ENCODE measurements at places on chromosomes 11 and 22.

DNA sequence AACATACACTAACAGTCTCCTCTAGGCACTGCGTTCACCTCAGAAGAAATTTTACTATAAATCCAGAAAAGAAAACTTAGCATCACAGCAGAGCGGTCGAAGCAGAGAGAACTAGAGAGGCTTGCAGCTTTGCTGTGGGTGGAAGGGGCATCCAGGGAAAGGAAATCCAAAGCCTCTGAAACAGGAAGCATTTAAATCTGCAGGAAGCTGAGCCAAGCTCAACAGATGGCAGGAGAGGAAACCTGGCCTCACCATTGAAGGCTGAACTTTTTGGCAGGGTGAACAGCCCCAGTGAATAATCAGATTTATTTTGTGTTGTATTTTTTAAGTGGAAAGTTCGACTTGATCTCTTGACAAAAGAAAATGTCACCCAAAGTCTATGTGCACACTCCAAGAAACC, 858.1 kb downstream of the OPCML start:
- no peak overlapping the region for H3K4me3 ChIP-seq
- H3K27ac ChIP-seq, result no peak overlapping the region
- H3K36me3 ChIP-seq, result no peaks in the 10 kb centered on the region
- no peaks in the 10 kb centered on the region for H3K27me3 ChIP-seq
- H3K4me1 ChIP-seq, result no peaks in the 10 kb centered on the region

- H3K27ac ChIP-seq, result no peak overlapping the region
- DNase-seq, result no peak
- H3K4me3 ChIP-seq, result no peak overlapping the region
- no peaks in the 10 kb centered on the region for H3K27me3 ChIP-seq
- no peaks in the 10 kb centered on the region for H3K4me1 ChIP-seq
Measured at GRCh38 chr11:107232451-107232850, 214.2 kb upstream of the GUCY1A2 start.

- H3K27ac ChIP-seq, result no peak overlapping the region
- peaks cover 12% of the 10 kb centered on the region for H3K4me1 ChIP-seq
- DNase-seq, result no peak
- H3K36me3 ChIP-seq, result peaks cover 1% of the 10 kb centered on the region
Measured at GRCh38 chr22:28711820-28712777, 29.5 kb downstream of the CHEK2 start.

DNA sequence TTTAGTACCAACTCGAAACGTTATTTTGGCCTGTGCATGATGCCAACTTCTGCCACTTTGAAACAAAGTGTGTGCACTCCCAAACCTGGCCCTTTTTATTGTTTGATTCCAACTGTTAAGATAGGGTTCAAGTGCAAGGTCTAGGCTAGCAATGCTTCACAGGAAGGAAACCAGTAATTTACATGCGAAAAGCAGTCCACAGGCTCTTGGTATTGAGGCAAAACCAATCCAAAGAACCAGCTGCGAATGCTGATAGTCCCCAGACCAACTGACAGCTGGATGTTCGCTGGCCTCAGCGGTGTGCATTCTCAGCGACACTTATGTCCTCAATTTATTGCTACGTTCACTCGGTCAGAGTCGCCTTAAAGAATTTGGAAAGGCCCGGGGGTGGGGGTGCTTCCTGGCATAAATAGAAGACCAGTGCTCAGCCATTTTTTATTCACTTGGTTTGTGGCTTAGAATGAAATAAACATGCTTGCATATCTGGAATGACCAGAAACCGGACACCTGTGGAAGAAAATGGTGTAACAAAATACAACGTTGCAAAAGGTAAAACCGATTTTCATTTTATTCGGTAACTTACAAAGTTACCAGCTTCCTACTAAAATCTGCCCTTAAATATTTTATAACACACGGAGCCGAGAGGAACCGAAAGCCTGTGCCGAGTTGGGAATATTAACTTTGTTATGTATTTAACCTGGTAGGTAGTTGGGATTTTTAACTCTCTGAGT, 1.6 kb downstream of the CPT1A start:
- H3K36me3 ChIP-seq, result peaks cover 17% of the 10 kb centered on the region
- no peaks in the 10 kb centered on the region for H3K27me3 ChIP-seq
- no peak for DNase-seq
- peaks cover 61% of the 10 kb centered on the region for H3K4me1 ChIP-seq
- peak overlapping the region; percentile 87 for H3K27ac ChIP-seq

- H3K27ac ChIP-seq, result no peak overlapping the region
- H3K4me3 ChIP-seq, result no peak overlapping the region
- no peaks in the 10 kb centered on the region for H3K27me3 ChIP-seq
- no peaks in the 10 kb centered on the region for H3K4me1 ChIP-seq
Measured at GRCh38 chr11:61307354-61307753, 12.2 kb upstream of the VWCE start.

DNA sequence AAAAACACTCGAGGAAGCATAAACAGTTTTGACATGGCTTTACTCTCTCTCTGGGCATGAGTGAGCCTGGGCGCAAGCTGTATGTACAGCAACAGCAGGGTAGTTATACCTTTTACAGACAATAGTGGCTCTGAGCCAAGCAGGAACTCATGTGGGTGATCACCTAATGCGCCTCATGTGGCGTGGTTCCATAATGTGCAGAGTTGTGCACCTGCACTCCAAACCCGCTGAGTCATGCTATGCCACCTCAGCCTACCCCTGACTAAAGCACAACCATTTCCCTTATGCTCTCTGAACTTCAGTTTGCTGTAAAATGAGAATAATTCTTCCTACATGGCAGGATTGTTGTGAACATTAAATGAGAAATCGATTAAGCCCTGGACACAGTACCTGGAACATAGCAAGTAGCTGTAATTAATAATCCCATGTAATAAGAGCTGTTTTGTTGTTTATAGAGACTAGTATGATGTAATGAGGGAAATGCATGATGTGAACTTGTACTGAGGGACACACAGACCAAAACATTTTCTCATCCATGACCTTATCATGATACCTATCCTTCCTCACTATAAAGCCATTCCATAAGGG, 71.6 kb downstream of the CCDC34 start:
- H3K36me3 ChIP-seq, result no peaks in the 10 kb centered on the region
- peaks cover 26% of the 10 kb centered on the region for H3K27me3 ChIP-seq
- H3K4me1 ChIP-seq, result no peaks in the 10 kb centered on the region
- H3K4me3 ChIP-seq, result no peak overlapping the region
- no peak for DNase-seq
- H3K27ac ChIP-seq, result no peak overlapping the region

DNA sequence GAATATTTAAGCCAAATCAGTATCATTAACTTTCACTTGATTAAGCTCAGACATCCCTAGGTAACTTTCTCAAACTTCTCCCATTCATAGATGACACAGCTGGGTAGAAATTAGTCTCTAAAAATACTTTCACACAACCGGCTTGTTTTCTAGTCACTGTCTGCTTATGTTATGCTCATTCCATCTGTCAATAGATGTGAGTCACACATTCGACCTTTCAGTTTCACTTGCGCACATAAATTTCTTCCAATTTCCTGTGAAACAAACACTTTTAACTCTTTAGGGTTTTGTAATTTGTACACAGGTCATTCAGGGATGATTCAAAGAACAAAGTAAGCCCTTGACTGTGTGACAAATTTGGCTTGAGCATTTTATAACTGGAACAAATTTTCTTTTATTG, 723.0 kb downstream of the KCNA4 start:
- H3K27ac ChIP-seq, result no peak overlapping the region
- H3K36me3 ChIP-seq, result no peaks in the 10 kb centered on the region
- no peaks in the 10 kb centered on the region for H3K4me1 ChIP-seq
- H3K27me3 ChIP-seq, result no peaks in the 10 kb centered on the region

- peak overlapping the region; percentile 69 for H3K4me3 ChIP-seq
- H3K27ac ChIP-seq, result peak overlapping the region; percentile 93
- H3K4me1 ChIP-seq, result peaks cover 48% of the 10 kb centered on the region
- H3K36me3 ChIP-seq, result peaks cover 33% of the 10 kb centered on the region
- H3K27me3 ChIP-seq, result no peaks in the 10 kb centered on the region
Measured at GRCh38 chr11:72724851-72725723, 27.1 kb downstream of the ARAP1 start.

DNA sequence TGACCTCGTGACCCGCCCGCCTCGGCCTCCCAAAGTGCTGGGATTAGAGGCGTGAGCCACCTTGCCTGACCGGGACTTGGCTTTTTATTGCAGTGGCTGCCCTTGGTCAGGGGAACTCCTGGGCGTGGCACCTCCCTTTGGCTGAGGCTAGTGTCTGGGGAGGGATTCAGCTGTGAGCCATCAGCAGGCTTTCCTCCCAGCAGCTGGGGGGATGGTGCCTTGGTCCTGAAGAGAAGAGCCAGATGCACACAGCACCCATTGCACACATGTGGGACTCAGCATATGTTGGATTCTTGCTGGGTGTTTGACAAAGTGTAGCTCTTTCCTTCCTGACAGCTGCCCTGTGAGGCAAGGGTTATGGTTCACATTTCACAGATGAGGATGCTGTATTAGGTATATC, 8.4 kb downstream of the CYTH4 start:
- H3K4me3 ChIP-seq, result no peak overlapping the region
- H3K27me3 ChIP-seq, result no peaks in the 10 kb centered on the region
- H3K36me3 ChIP-seq, result peaks cover 42% of the 10 kb centered on the region
- H3K4me1 ChIP-seq, result peaks cover 84% of the 10 kb centered on the region
- no peak for DNase-seq
